ENCODE measurements at places on chromosomes 3 and 15.

DNA sequence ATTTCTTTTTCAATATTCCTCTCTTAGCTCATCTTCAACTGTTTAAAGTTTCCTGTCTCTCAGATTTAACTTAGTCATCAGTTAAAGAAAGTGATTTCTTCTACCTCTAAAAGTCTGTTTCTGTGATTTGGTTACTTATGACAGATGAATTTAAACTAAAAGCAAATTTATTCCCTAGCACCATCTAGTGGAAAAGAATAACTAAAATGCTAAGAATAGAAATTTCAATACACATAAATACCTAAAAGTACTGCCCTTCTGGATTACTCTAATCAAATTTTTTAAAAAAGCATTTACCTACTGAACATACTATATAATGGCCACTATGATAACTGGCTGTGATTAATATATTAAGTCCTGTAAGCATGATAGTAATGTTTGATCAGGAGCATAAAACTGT is 14.0 kb upstream of the ZCWPW2 start:
- DNase-seq: no peak

DNA sequence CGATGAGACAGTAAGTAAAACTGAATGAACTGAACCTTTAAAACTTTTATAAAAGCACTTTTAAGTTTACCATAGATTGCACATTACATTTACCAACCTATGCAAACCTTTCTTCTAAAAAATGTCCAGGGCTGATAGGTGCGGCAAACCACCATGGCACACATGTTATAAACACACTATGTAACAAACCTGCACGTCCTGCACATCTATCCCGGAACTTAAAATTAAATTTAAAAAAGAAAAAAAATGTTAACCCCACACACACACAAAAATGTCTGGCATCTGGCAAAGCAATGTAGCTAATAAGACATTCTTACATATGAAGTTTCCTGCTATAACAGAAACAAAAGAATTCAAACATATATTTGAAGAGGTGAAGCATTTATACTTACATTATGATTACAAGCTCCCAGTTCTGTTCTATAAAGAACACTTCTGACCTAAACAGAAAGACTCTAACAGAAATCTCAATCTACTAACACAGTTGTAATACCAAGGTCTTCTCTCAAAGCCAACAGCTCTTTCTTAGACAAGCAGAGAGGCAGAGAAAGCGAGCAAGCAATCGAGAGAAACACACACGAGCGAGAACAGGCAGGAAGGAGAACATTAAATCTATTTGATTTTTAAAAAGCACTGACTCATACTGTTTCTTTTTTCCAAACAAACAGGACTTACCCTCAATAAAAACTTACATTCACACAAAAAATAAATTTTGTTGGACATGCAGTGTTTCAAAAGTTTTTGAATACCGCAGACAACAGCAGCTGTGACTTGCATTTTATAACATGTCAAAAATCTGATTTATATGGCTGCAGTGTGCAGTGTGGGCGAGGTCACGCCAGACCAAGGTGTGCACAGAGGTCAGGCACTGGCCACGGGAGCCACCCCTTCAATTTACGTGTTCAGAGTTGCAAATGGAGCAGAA is at the start of gene NRG4:
TSS of gene NRG4 (minus strand) at position 798 of the 925 bp plus-strand sequence. CDS start 1,194 bp downstream, outside the sequence.
- no peak for DNase-seq

DNA sequence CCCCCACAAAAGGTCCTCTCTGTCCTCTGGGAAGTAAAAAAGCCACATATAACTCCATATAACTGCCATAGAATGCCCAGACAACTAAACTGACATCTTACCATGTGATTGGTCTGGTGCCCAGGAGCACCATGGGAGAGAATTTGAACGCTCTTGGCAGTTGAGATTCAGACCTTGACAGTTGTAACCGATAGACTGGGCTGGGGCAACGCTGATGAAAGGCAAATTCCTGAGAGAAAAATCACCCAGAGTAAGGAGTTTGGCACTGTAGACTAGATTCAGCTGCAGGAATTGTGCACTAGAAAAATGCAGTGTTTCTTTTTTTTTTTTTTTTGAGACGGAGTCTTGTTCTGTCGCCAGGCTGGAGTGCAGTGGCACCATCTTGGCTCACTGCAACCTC is 240.5 kb downstream of the SOX2 start:
- DNase-seq: no peak

DNA sequence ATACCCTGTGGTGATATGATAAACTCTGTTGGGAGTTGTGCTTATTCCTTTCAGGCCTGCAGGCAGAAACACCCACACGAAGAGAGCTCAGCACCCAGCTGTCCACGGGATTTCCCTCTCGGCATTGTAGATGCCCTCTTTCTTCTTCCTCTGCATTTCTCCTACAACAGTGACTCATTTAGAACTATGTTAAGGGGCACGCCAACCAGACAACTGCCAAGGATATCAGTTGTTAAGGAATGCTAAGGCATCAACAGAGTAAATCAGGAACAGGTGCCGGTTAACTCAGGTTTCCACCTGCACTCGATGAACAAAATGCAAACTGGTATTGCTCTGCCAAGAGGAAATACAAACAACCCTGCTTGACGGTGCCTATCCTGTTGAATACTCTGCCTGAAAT is 270.0 kb upstream of the PEX5L start:
- no peak for DNase-seq

DNA sequence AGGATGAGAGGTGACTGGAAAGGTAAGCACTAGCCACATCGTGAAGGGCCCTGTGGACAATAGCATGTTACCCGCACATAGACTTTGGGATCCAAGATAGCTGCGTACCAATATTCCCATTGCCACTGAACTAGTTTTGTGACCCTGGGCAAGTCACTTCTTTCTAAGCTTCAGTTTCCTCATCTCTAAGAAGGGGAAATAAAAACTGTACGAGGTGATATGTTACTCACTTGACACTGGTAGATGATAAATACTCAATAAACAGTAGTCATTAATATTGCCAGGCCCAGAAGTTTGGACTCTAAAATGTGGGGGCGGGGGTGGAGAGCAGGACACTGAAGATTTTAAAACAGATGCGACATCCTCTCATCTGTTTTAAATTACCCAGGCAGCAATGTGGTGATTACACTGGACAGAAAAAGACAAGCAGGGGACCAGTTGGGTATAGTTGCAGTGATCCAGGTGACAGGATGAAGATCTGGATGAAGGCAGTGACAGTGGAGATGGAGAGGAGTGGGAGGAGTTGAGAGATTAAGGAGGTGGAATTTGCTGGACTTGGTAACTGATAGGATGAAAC is 2.5 kb downstream of the ATG7 start:
- DNase-seq: no peak

DNA sequence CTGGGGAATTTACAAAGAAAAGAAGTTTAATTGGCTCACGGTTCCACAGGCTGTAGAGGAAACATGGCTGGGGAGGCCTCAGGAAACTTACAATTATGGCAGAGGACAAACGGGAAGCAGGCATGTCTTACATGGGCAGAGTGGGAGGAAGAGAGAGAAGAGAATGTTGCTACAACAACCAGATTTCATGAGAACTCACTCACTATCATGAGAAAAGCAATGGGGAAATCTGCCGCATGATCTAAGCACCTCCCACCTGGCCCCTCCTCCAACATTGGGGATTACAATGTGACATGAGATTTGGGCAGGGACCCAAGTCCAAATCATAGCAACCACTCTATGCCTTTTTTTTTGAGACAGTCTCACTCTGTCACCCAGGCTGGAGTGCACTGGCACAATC is 28.8 kb downstream of the PCNP start:
- DNase-seq: no peak

DNA sequence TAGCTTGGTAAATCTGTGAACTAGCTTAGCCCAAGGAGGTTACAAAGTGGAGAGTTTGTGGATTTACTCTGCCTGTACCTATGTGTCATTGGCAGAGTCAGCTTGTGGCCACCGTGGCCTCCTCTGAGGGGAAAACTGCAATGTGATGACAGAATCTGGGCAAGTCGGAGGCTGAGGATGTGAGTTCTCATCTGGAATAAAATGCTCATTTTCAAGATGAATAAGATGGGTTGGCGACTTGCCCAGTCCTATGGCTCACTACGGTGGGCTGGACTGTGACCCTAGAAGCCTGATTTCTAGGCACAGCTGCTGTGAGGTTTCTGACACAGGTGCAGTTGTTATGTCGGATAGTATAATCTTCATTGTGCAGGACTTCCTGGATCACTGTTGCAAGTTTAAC is 83.7 kb downstream of the ETV5 start:
- DNase-seq: no peak

DNA sequence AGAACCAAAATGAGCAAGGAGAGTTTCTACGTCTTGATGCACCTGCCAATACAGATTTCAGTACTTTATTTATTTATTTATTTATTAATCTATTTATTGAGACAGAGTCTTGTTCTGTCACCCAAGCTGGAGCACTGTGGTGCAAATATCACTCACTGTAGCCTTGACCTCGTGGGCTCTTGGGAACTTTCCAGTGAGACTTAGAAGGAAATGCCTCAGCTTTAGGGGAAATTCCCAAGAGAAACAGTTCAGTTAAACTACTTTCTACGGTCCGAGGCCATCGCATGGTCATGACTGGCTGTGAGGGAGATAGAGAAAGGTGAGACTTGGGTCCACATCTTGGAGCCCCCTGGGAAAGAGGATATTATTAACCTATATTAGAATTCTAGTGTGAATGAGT is 47.0 kb upstream of the HERC1 start:
- DNase-seq: no peak

- DNase-seq: no peak
Measured at GRCh38 chr15:65032801-65033537, 3.5 kb upstream of the MTFMT start.

DNA sequence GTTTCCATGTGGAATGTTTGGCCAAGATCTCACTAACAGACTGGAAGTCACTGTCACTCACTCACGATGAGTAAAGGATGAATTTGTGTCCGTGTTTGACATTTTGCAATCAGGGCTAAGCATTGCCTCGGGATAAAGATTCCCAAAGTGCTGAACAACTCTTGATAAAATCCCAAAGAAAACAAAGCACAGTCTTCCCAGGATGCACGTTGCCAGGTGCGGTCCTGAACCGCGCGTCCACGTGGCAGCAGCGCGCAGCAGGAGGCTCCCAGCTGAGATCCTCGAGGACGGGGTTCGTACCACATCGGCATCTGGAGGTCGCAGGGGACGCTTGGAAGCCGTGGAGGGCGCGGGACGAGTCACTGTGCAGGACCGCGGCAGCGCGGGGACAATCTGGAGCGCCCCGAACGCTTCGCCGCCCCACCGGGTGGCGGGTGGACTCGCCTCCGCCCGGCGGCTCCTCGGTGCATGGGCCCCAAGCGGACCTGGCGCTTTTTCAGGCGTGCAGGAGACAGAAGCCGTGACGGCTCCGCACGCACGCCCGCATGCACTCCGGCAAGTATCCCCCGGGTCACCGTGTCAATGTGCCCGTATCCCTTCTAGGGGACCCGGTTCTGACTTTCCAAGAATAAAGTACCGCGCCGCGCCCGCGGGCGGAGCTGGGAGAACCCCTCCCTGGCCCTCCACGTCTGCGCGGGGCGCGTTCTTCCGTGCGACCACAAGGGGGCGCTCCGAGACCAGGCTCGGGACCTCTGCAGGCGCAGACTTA is 17.7 kb downstream of the CPN2 start:
- no peak for DNase-seq

- DNase-seq: no peak
Measured at GRCh38 chr15:22799902-22800301, 13.5 kb downstream of the NIPA1 start.

All from NCI-H2107 (cell line).